ENCODE measurements at places on chromosomes 12 and 14.

- peak; percentile 25 for DNase-seq
Measured at GRCh38 chr12:67804168-67804567, 155.6 kb downstream of the DYRK2 start.

DNA sequence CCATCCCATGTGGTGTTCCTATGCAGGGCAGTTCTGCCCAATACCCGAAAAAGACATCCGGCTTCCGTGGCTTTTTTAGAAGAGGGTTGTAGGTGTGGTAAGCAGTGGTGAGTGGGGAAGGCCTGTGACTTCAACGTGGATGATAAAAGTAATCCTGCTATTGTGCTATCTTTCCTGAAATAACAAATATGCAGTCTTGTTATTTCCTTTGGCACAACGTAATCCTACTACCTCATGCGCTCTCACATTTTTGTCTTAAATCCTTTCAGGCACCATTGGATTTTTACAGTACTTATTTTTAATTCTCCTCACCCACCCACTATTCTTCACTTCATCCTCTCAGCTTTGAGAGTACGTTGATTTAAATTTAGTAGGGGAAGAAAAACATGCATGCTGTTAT, 96.8 kb downstream of the IPO8 start:
- no peak for DNase-seq

DNA sequence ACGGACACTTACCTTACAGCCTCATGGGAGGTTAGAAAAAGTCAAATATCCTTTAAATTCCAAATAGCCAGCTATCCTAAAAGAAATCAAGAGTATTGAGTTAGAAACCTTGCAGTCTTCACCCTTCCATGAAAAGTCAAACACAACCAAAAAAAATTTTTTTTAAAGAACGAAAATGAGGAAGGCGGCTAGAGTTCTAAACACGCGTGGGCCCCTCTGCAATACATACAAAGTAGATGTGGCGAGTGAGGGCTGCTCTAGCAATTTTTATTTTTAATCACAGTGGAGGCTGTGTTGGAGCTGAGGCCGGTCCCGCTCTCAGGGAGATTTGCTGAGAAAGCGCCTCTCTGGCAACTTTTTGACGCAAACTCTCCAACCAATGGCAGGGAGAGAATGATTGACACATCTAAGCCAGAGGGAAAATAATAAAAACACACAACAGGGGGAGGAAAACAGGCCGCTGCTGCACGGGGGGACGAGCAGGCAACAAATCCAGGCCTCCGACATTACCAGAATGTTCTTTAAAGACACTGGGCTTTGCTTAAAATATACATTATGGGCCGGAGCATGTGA, at the start of gene OTX2:
TSS of gene OTX2 (minus strand) at position 333 of the 573 bp plus-strand sequence. CDS start 5,023 bp downstream, outside the sequence.
- no peak for DNase-seq

DNA sequence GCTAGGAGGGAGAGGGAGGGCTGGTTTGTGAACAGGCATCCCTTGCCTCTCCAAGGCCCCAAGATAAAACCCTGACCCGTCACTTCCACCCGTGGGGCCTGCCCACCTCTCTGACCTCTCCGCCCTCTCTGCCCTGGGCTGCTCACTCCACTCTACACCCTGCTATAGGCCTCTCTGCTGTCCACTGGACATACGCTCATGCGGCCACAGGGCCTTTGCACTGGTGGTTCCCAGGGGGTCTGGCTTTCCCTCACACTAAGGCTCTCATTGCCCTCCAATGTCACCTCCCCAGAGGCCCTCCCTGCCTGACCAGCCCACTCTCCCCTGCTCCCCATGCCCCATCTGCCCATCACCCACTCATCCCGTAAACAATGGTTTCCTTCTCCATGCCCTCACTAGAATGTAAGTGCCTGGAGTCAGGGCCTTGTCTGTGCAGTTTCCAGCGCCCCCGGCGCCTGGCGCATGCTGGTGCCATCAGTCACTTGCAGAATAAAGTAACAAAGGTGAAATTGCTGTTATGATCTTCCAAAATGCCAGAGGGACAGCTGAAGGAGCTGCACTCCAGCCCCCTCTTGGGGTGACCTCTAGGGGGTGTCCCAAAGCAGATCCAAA, 73.6 kb downstream of the RFLNA start:
- DNase-seq = no peak

DNA sequence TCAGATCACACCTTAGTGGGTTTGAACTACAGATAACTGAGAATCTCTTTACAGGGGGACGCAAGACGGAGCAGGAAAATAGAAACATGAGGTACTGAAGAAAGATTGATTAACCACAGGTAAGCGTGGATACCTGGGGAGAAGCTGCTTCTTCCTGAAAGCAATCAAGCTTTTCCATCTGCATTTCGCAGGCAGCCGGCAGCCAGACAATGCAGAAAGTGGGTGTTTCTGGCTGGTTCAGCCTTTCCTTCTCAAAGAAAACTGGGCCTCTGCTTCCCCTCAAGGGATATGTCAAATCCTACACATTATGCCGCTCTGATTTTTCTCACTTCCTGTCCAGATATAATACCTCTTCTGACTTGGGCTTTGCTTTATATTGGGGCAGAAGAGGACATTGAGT, 39.1 kb upstream of the PPFIA2 start:
- DNase-seq = no peak

DNA sequence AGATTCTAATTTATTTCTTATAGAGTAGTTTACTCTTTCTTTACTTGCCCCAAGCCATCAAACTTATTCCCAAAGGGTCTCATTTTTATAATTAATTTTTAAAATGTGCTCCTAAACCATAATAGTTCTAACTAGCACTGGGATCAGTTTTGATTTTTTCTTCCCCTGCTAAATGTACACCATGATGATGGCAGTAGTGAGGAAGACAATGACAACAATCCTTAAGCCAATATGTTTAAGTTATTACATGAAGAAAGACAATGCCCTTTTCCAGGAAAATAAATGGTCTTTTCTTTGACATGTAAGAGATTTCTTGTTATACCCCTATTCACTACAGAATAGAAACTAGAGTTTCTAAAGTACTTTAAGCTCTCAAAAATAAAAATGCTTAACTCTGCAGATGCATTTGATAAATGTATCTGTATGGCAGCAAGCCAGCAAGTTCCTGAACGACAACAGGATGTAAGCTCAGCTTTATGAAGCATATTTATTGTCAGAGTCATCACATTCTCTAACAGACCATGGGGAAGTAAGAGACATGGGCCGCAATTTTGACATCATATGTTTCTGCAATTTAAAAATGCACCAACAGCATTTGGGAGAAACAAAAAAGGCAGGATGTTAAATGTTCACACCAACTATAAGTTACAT, 36.0 kb upstream of the SNX6 start:
- peak; percentile 89 for DNase-seq

- DNase-seq = no peak
Measured at GRCh38 chr14:92986254-92987147, 63.6 kb downstream of the CHGA start.

GRCh38 chr12:118520214-118521035, 144.1 kb downstream of the SUDS3 start:
- no peak for DNase-seq

DNA sequence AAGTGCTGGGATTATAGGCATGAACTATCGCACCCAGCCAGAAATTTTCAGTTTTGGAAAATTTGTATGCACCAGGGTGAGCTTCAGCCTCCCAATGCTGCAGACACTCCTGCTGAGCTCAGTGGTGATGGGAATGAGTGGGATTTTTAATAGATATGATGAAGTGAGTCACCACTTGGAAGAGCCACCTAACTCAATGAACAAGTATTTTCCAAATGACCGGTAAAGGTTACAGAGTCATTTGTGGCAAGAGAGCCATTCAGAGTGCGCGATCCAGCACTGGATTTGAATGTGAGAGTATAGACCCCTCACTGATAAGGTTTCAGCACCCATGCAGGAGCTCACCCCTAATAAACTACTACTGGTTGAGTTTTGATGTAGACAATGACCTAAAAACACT, 100.7 kb downstream of the PPP2R5C start:
- no peak for DNase-seq

DNA sequence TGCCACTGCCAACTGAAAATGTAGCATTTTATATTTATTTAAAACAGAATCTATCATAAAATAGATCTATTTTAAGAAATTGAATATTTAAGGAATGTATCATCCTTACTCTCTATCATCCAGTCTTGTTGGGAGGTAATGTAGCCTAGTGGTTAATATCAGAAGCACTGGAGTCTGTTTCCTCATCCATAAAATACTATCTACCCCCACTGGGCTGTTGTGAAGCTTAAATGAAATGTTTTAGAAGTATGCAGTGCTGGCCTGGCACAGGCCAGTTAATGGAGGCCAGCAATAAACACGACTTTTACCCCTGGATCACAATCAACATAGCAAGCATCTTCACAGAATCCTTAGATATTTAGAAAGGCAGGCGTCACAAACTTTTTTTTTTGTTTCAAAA, 188.0 kb downstream of the CAND1 start:
- DNase-seq = no peak

- no peak for DNase-seq
Measured at GRCh38 chr14:63513756-63514155, 29.4 kb downstream of the PPP2R5E start.

GRCh38 chr12:65534238-65534841, 255.9 kb downstream of the MSRB3 start:
- DNase-seq = no peak

GRCh38 chr14:81009346-81009745, 53.9 kb downstream of the TSHR start:
- DNase-seq = no peak

- DNase-seq = peak; percentile 53
Measured at GRCh38 chr14:23828616-23829015, 125.0 kb upstream of the DHRS4 start.
